ENCODE measurements at places on chromosomes 11 and 22.

- DNase-seq, result peak; percentile 83
Measured at GRCh38 chr11:62081378-62082291, 42.2 kb upstream of the INCENP start.

DNA sequence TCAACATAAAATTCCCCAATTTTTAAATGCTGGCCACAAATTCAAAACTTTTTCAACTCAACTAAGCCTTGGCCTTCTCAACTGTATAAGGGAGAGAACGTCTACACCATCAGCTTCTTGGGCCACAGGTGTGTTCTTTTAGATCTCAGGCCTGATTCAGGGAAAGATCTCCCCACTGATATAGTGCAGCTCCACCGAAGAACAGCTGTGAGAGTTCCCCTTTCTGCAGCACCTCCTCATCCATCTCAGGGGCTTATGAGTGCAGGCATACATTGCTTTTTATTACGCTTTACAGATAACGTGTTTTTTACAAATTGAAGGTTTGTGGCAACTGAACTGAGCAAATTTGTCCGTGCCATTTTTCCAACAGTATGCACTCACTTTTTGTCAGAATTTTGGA is 8.0 kb upstream of the CD82 start:
- DNase-seq, result no peak

GRCh38 chr11:115552151-115552772 is 48.0 kb upstream of the CADM1 start:
- peak; percentile 19 for DNase-seq

- no peak for DNase-seq
Measured at GRCh38 chr11:17548444-17548843, 1.4 kb downstream of the OTOG start.

GRCh38 chr11:128359515-128359914 is 227.8 kb downstream of the ETS1 start:
- no peak for DNase-seq

DNA sequence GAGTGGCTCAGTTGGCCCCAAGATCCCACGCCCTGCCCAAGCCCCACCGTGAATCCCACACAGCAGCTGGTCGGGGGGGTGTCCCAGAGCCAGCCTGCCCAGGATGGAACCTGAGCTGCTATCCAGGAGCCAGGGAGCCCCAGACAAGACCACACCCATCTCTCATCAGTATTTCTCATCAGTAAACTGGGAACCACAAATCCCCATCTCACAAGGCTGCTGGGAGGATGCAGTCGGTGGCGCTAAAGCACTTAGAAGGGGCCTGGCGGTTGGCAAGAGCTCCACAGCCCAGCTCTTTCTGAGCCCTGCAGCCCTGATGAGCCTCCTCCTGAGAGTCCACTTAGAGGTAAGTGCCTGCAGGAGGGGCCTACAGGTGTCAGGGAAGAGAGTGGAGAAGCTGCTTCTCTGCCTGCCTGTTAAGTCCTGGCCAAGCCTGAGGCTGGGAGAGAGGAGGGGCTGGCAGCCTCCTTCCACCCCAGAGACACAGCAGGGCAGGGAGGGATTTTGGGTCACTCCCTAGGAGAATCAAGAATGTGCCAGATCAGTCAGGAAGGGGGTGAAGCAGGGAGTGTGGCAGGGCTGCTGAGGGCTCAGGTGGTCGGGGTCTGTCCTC is 6.1 kb downstream of the FADS3 start:
- no peak for DNase-seq

DNA sequence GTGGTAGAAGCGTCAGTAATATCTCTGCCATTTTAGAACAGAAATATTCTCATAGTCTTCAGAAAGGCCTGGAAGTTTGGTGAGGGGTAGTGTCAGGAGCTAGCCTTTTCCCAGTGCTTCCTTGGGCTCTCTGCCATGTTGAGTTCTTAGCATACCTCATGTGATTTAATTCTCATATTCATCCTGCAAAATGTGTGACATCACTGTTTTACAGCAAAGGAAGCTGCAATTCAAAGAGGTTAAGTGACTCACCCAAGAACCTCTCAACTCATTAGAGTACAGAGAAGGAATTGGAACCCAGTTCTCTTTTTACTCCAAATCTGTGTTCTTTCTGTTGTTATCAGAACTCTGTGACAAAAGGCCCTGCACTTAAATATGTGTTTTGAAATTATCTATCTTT is 72.1 kb downstream of the RNF169 start:
- DNase-seq, result peak; percentile 89

DNA sequence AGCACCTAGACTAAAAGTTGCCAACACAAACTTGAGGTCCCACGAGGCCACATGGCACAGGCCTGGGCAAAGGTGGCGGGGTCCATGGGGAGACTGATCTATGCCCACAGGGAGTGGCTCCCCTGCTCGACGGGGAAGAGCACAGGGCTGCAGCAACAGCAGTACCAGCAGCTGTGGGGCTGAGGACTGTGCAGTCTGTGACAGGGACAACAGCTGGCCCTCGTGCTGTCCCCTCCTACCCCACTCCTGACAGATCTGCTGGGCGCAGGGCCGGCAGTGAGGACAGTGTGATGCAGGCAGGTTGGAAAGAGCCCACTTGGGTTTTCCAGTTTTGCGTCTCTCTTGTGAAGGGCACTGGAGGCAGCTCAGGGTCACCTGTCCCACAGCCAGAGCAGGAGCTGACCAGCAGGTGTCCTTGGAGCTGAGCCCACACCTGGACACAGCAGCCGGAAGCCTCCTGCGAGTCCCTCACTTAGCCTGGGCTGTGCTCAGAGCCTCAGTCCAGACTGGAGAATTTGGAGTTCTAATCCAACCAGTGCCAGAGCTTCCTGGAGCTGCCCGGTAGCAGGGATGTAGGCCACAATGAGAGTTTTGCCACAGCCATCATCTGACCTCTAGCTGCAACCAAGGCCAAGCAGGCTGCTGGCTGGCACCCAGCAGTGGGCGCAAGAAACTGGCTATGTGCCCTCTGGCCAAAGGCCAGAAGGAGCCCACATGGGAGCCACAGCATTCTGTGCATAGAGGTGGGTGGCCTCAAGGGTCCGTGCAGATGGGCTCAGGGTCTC is 3.6 kb upstream of the GAS2L1 start:
- DNase-seq, result no peak

DNA sequence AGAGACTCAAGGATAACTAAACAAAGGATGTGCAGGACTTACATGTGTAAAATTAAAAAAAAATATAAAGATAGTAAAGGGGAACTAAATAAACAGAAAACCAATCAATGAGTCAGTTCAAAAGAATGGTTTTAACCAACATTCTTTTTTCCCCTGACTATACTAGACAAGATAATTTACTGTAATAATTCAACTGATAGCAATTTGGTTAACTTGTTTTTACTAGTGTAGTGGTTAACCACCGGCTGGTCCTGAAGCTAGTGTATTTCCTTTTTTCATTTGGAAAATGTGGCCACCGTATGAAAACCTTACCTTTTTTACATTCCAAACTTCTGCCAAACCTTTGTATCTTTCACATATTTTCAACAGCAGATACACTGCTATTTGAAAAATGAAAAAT is 123.1 kb downstream of the ARHGAP42 start:
- DNase-seq, result peak; percentile 45

GRCh38 chr22:42327462-42328129 is 57.1 kb upstream of the TCF20 start:
- no peak for DNase-seq

- DNase-seq, result peak; percentile 91
Measured at GRCh38 chr11:33690290-33691065, 10.1 kb downstream of the C11orf91 start.

DNA sequence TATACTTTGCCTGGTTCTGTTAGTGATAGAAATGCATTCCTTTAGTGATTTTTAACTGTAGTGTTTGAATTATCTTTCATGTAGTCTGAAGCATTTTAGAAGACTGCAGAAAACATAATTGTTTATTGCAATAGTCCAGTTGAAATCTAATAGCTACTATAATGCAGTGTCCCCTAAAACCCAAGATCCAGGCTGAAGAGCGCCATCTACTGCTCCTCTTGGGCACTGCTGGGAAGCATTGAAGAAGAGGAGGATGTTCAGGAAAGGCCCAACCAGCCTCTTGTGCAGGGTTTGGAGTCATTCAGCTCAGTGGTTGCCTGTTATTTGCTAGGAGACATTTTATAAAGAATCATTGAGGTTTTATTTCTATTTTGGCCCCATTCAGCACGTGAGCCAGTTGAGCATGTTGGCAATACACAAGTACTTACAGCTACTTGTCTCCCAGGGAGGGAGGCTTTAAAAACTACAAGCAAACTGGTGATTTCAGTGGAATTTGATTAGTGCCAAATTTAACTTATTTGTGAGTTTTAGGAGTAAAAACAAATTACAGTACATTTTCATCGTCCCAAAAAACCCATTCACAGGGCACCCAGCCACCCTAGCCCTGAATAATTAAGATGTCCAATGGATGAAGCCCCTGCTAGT is 74.9 kb upstream of the HORMAD2 start:
- DNase-seq, result peak; percentile 85

DNA sequence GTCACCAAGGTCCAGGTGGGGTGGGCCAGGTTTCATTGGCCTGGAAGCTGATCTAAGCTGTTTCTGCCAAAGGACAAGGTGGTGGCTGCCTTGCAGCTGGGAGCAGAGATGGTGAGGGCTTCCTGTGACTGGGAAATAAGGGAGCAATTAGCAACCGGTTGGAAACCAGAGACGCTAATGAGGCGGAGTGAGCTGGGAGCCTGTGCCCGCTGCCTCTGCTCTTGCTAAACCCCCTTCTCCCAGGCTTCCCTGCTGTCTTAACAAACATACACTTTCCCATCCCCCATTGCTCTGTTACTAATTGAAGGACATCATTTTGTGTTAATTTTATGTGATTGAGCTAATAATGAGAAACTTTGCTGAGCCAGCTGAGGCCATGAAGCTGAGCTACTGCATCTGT is 121.8 kb downstream of the INSC start:
- DNase-seq, result no peak

DNA sequence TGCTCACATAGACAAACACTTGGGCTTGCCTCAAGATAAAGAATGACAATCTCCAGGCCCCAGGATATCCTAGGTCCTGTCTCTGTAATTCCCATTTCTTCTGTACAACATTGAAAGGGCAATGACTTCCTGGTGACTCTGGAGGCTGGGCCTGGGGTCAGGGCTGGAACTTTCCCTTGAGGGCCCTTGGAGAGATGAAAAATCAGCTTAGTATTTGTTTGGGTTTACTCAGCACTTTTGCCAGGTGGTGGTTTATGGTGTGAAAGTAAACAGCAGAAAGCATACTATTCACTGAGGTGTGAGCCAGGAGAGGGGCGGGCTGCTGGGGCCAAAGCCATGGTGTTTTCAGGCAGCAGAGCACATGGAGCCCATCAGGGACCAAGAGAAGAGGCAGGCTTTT is 214.7 kb upstream of the NARS2 start:
- no peak for DNase-seq
